RPMI8226 (cell line): ENCODE measurements at places on chromosomes 4 and X.

- no peak for DNase-seq
These were observed 51.2 kb upstream of the CHRNA9 start for GRCh38 chr4:40283968-40284367.

DNA sequence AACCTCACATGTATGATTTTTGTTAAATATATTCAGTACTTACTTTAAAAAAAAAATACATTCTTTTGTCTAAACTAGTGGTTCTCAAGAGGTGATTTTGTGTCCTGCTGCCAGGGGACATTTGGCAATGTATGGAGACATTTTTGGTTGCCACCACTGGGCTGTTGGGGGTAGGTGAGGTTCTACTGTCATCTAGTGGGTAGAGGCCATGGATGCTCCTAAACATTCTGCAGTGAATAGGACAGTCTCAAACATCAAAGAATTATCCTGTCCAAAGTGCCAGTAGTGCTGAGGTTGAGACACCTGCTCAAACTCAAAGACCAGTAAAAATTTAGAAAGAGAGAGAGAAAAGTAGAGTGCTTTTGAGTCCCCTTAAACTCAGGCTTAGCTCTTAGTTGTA lies 32.9 kb upstream of the PGM2 start:
- DNase-seq = peak; percentile 3

DNA sequence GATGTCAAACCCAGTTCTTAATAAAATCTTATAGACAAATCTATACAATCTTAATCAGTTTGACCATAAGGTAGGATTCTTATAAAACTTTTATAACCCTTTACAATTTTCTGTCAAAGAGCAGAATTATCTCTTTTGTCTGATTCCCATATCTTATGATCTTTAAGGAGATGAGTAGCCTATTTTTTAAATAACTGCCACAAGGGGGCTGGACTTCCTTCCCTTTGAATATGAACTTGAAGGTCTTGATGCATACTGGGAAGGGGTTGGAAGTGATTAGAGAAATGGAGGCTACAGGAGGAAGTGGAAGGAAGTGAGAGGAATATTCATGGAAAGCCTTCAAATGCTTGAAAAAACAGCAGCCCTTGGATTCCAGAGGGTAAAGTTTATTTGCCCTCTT lies 111.1 kb downstream of the APOOL start:
- DNase-seq = no peak

- no peak for DNase-seq
These were observed 68.6 kb downstream of the DIAPH2 start for GRCh38 chrX:96753230-96753629.

DNA sequence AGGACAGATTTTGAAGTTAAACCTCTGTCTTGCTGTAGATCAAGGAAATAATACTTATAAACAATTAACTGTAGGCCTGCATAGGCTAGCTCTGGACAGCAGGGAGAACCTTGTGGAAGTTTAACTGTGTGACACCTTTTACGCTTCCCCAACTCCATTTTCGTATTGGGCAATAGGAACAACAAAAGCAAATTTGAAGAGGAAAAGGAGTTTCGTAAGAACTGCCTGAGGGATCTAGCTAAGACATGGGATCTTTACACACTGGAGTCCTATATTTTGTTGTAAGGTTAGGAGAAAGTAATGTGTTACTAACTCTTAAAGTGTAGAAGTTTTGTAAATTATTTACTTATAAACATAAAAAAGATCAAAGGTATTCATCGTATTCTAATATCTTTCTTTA lies 324.9 kb upstream of the CASK start:
- no peak for DNase-seq

GRCh38 chrX:8323356-8323755 lies 141.3 kb upstream of the VCX3B start:
- DNase-seq = peak; percentile 6

DNA sequence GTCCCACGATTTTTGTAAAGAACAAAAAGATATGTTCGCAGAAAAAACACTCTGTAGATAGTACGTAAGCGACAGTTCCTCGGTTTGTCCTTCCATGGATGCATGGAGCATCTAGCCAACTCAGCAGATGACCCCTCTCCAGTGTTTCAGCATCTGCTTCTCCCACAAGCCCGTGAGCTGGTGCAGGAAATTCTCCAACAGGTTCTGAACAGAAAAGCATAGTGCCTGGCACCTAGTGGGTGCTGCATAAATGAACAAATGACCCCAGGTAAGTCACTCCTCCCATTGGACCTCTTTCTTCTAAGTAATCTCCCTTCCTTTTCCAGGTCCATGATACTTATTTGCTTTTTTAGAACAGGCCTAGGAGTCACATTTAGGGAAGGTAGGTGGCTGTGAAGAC lies 966 bp upstream of the KIAA0232 start:
- no peak for DNase-seq

GRCh38 chrX:152886716-152887115 lies 11.2 kb upstream of the ZNF185 start:
- no peak for DNase-seq

DNA sequence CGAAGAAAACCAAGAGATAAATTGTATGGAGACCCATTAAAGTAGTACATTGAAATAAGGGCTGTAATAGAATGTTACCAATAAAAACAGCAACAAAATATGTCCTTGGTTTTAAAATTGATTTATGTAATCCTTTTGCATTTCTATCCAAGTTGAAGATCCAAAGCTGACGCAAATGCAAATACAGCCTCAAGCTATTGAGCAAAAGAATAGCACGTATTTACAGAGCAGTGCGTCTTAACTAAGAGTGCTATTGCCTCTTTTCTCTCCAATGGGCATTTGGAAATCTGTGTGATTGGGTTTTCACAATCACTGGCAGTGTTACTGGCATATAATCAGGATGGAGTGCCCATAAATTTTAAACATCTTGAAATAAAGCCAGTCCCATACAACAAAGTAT lies 417.4 kb downstream of the TLL1 start:
- no peak for DNase-seq

DNA sequence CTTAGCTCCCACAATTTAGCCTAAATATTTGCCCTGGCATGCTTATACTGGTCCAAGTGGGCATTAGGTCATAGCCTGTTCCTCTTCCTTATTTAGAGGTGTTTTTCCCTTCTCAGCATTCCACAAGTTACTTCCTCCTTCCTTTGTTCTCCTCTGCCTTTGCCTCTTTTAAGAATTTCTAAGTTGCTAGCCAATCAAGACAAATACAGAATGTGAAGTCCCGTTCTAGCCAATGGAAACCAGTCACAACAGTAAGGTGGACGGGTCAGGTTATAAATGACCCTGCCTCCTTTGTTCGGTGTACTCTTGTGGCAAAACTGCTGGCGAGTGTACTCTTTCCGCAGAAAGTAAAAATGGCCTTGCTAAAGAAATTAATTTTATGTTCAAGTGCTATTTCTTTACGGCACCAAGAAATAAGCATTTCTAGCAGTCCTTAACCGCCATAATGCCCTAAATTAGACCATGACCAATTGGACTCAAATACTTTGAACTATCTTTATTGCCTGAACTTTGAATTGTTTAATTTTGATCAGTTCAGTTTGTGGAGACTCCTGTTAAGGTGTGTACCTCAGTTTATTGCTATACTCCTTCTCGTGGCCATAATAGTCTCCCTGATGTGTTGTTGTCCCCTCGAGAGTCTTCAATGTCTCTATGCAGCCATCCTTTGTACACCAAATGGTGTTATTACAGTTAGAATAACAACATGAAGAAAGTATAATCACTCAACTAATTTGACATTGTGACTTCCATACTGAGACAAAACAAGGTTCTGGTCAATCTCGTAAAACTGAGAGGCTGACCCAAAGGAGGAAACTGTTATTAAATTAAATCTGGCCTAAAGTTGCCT lies 1.6 kb upstream of the HADH start:
- no peak for DNase-seq

- no peak for DNase-seq
These were observed 39.0 kb downstream of the FAM53A start for GRCh38 chr4:1644891-1645657.

- DNase-seq = peak; percentile 3
These were observed 109.9 kb upstream of the FAM47C start for GRCh38 chrX:36898301-36898700.

- no peak for DNase-seq
These were observed 141.4 kb downstream of the TLL1 start for GRCh38 chr4:166014411-166014810.

DNA sequence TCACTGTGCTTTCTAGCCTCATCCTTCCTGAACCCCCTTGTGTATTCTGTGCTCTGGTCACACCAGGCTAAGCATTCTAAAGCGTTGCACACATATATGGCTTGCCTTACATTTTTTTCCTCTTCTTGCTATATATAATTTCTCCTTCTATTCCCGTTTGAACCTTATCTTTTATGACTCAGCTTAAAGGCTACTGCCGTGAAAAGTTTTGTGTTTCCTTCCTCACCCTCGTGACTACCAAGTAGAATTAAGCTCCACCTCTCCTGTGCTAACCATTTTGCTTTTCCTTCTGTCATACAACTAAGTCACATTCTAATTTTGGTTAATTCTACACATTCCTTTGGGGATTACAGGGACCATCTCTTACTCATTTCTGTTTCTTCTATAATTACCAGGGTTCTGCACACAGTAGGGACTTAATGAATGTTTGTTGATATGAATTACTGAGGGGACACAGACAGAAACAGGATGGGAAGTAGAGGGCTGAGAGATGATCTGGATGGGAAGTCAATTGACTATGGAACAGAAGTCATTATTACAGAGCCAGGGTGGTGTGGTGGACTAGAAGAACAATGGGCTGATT lies 67.1 kb downstream of the DOCK11 start:
- DNase-seq = no peak

- DNase-seq = no peak
These were observed 262.3 kb upstream of the EMCN start for GRCh38 chr4:100780126-100780525.

DNA sequence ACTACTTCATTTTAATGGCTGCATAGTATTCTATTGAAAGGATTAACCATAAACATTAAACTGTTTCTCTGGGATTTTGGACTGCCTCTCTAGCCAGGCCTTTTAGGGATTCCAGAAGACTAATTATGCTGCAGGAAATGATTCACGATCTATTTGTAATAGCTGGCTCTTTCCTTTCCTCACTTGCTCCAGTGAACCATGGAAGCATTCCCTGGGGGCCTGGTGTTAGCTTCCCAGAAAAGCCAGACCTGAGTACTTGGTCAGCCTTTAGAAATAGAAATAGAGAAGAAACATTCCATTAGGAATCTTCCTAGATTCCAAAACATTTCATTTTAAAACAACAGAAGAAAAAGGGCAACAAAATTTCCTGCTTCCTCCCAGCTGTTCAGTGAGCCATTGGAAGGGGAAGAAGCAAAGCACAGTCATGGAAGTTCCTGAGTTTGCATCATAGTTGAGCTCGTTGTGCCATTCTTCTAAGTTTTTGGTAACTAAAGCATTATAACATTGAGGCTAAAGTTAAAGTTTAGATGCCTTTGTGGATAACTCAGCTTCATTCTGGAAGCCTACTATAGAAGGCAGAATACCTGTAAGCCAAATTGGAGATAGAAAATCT lies 83.5 kb downstream of the NPNT start:
- DNase-seq = no peak

- DNase-seq = no peak
These were observed 906 bp downstream of the DKK2 start for GRCh38 chr4:107034996-107035818.
